Naive thymus-derived CD4-positive, alpha-beta T cell (primary cell): ENCODE measurements at places on chromosomes 6 and 20. TPM values are rescaled to one million over a fixed set of nuclear protein-coding genes. Genes with fewer than 3 reads are reported as not detected.

RBCK1 gene
- total RNA-seq, result 152 and 153 TPM in 2 replicates

DNA sequence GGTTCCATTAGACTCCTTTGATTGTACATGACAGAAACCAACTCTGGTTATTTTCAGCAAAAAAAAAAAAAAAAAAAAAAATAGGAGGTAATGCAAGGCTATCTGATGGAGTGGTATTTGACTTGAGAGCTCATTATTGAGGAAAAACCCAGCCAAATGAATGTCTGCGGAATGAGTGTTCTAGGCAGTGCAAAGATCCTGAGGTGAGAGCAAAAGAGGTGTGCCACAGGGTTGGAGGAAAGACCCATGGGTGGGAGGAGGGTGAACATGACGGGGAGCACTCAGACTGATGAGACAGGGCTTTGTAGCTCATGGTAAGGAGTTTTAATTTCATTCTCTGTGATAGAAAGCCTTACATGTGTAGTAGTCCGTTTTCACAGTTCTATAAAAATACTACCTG is 188.9 kb downstream of the TSHZ2 start:
- no peak for DNase-seq

DNA sequence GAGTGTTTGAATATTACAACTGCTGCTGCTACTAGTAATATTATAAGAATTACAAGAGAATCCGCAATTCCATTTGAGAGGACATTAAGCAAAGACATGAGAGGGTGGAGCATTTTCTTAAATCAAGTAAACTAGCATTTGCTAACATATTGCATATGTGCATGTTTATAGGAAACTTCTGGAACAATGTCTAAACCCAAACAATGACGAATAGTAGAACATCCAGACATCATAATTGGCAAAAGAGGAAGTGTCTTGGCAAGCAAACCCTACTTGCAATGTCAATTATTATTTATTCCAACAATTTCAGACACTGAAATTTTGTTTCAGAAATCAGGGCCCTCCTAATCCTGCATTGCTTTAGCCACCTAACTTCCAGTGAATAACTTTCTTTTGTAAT is 1155.3 kb upstream of the GJE1 start:
- no peak for DNase-seq

LGSN gene
- total RNA-seq, result 0.11 TPM

- DNase-seq, result no peak
Measured at GRCh38 chr6:5701174-5701573, 305.6 kb downstream of the NRN1 start.

GRCh38 chr20:52738081-52738480 is 234.1 kb upstream of the TSHZ2 start:
- DNase-seq, result no peak

GRCh38 chr20:57451795-57452661 is 60.8 kb downstream of the RBM38 start:
- peak; percentile 33 for DNase-seq

DNA sequence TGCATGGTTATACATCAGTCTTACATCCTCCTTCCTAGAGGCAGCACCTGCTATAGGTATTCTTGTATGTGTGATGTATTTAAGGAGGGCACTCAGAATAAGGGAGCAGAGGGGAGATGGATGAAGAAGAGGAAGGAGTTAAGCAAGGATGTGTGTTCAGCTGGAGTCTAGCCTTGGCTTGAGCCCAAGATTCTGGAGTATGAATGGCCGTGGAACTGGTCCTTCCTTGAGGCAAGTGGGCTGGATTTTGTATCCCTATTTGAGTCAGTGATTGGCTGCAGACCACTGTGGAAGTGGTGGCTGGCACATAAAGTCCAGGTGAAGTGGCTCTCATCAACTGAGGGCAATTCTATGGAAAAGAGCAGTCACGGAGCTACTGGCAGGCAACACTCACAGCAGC is 112.0 kb upstream of the RNF24 start:
- DNase-seq, result no peak

DNA sequence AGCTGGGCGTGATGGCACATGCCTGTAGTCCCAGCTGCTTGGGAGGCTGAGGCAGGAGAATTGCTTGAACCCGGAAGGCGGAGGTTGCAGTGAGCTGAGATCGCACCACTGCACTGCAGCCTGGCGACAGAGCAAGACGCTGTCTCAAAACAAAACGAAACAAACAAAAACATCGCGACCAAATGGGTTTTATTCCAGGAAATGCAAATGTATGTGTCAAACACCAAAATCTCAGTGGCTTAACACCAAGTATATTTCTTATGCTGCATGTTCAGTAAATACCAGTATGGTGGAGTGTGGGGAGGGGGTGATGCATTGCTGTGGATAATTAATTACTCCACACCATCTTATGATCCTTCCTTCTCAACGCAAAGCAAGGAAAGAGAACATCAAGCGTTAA is 28.1 kb downstream of the ACTR5 start:
- no peak for DNase-seq

- DNase-seq, result no peak
Measured at GRCh38 chr6:119524410-119524809, 174.8 kb upstream of the MAN1A1 start.

GRCh38 chr20:57940376-57940775 is 230.6 kb upstream of the PMEPA1 start:
- DNase-seq, result no peak

MLN gene
- total RNA-seq, result not detected in 2 replicates

GRCh38 chr6:168127384-168127868 is 48.4 kb upstream of the FRMD1 start:
- no peak for DNase-seq

JPH2 gene
- not detected for total RNA-seq

GRCh38 chr6:119012521-119012920 is 65.9 kb downstream of the FAM184A start:
- no peak for DNase-seq

GRCh38 chr6:154751011-154751800 is 18.0 kb downstream of the SCAF8 start:
- no peak for DNase-seq

DNA sequence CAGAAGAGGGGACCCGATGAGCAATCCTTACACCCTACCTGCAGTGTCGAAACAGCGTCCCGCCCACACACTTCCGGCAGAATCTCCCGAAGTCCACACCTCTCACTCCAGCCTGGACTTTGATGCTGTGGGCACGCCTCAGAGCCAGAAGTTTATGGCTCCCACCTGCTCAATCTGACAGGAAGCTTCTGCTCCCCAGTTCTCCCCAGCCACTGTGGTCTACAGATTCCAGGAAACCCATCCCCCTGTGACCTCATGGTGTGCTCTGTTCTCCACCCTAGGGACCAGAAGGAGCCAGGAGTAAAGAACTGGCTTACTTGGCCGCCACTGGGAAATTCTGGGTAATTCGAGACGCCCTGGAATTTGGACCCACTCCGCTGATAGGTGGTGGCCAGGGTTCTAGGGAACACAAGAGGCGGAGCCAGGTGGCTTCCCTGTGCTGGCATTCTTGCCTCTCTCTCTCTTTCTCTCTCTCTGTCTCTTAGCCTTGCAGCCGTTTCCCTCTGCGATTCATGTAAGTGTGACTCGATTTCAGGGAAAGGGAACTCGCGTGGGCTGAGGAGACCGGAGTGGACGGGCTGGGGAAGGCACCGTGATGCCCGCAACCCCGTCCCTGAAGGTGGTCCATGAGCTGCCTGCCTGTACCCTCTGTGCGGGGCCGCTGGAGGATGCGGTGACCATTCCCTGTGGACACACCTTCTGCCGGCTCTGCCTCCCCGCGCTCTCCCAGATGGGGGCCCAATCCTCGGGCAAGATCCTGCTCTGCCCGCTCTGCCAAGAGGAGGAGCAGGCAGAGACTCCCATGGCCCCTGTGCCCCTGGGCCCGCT is at the start of gene TRIM15:
Gene TRIM15 (plus strand): TSS at position 457 of the 828 bp plus-strand sequence. CDS start 139 bp downstream, at position 596.
- DNase-seq, result no peak

DNA sequence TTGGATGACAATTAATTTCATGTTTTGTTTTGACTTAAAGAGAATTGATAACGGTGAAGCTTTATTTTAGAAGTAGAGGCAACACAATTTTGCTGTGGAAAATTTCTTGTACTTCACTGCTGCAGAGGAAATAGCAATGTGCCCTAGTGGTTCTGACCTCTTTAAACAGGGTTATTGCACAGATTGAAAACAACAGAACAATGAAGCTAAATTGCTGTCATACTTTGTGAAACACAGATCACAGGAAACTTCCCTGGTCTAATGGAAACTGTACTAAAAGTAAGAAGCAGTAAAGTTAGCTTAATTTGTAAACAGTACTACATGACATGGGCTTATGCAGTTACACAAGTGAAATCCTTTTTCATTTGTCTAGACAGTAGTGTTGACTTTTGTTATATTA is 31.3 kb downstream of the OR2A4 start:
- DNase-seq, result no peak

- DNase-seq, result peak; percentile 71
Measured at GRCh38 chr6:32154514-32155161, 697 bp downstream of the PPT2 start.

APOBEC2 gene
- not detected for total RNA-seq

- DNase-seq, result no peak
Measured at GRCh38 chr6:64250126-64250525, 614.5 kb downstream of the PHF3 start.

GRCh38 chr20:1861347-1861976 is 33.7 kb upstream of the SIRPA start:
- no peak for DNase-seq

CLDN20 gene
- total RNA-seq, result not detected

TRMT11 gene
- 20.1 and 21.1 TPM in 2 replicates for total RNA-seq

- no peak for DNase-seq
Measured at GRCh38 chr6:19035461-19036195, 648.5 kb downstream of the RNF144B start.

- no peak for DNase-seq
Measured at GRCh38 chr6:118886641-118887040, 7.3 kb upstream of the ASF1A start.

- DNase-seq, result no peak
Measured at GRCh38 chr6:50843842-50844241, 25.2 kb downstream of the TFAP2B start.

TUBB1 gene
- total RNA-seq, result not detected in 2 replicates

DNA sequence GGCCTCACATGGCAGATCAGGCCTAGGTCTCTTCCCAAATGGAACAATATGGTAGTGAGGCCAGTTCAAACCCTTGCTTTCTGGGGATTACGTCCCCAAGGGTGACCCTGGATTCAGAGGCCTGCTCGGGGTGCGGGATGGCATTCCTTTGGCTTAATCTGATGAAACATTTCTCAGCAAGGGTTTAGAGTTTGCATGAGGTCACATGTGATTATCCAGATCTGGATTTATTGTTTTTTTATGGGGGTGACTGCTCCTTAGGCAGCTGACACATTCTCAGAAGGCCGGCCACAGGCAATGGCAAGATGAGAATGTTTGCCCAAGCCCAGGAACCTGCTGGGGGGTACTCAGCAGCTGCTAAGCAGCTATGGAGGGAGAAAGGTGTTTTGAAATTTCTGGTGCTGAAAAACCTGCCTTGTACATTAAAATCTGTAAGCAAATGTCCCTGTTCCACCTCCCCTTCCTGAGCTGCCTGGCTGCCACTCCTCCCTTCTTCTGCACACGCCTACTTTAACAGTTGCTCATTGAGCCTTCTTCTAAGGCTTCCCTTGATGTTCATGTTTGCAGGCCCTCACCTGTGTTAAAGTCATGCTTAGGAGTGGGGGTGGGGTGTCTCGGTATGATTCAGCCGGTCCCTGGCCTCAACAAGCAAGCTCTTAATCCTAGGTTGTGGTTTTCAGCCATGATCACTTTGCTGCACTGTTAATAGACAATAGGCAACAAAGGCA is 37.9 kb upstream of the FUCA2 start:
- peak; percentile 45 for DNase-seq

DNA sequence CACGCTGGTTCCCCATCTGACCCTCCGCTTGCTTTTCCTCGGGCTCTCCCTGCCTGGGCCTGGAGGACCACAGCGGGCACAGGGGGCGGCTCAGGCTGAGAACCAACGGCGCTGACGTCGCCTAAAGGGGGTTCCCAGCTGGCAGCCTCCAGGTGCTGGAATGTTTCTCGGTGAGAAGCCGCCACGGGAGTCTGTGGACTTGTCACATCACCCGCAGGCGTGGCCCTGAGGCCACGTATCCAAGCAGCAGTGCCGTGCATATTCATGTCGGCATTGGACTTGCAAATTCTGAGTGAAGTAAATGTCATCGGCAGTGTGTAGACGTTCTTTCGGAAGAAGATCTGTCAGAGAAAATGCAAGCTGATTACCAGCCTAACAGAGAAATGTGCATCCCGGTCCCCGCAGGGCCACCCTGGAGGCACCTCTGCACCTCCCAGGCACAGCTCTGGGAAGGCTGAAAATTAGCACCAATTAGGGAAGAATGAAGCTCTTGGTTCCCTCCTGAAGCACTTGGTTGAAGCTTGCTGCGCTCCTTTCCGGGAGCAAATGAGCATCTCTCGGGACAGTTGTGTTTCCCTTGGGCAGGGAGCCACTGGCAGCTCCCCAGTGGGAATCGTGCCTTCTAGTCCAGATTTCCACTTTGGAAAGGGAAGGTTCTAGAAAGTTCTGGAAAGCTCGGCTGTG is 24.3 kb downstream of the NTSR1 start:
- DNase-seq, result no peak

- DNase-seq, result peak; percentile 65
Measured at GRCh38 chr6:52984247-52984646, 10.8 kb downstream of the GSTA4 start.

DNA sequence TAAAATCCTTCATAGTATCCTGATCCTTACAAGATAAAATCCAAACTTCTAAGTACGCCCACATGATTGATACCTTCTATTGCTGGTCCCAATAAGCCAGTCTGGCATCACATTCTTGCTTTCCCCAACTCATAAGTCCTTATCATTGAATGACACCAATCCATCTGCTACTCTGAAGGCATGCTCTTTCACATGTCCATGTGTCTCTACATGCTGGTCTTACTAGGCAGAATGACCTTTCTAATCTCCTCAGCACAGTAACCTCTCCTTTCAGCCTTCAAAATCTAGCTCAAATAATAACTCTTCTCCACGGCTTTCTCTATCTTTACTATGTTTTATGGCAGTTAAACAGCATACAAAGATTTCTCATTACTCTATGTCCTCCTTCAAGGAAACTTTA is 71.1 kb downstream of the ASCC3 start:
- DNase-seq, result no peak

DNA sequence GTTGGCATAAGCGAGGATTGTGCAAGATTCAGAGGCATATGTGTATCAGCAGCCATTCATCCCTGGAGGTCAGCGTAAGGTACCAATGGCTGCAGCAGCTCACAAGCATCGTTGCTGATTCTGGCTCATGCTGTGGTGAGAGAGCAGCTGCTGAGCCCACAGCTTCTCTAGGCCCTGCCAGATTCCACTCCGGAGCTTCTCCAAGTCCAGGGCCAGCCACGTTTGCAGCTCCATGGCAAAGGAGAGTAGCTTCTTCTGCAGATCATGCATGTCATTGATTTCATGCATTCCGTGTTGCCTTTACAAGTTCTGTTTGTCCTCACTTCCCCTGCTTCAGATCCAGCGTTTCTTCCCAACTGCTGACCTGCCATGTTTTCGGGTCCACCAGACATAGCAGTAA is 474.8 kb upstream of the ID4 start:
- no peak for DNase-seq
